Large intestine (tissue), 12 donors: ENCODE measurements at places on chromosomes 4 and X.

GRCh38 chr4:138680989-138681604, 334.5 kb upstream of the NOCT start:
- peak; percentile 50 for DNase-seq

DNA sequence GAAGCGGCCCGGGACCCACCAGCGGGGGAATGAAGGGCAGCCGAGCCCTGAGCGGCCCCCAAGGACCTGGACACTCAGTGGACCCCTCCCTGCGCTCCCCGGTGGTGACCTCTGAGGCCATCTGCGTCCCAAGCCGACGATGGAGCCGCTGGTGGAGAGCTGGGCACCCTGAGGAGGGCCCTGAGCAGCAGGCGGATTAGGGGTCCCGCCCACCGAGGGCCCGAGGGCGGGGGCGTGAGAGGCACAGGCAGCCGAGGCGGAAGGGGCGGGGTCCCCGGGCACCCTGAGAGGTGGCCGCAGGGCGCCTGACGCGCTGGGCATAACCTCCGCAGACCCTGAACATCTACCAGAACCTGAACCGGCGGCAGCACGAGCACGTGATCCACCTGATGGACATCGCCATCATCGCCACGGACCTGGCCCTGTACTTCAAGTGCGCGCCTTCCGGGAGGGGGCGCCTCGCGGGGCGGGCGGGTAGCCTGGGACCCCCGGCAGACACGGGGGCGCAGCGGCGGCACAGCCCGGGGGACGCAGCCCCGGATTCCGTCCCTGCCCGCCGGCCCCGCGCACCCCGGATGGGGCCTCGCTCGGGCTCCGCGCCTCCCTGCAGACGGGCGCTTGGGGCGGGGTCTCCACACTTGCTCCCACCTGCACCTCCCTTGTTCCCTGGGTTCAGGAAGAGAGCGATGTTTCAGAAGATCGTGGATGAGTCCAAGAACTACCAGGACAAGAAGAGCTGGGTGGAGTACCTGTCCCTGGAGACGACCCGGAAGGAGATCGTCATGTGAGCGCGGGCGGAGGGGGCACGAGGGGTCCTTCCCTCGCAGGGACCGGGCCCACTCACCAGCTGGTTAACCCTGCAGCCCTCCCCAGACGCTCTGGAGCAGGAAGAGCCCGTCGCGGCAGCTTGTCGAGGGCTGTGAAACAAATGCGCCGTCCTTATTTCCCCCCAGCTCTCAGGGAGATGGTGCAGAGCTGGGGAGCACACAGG, 10.3 kb downstream of the ATP5ME start:
- no peak for DNase-seq

- DNase-seq = no peak
Observed at GRCh38 chrX:152912106-152912505, 14.2 kb downstream of the ZNF185 start.

DNA sequence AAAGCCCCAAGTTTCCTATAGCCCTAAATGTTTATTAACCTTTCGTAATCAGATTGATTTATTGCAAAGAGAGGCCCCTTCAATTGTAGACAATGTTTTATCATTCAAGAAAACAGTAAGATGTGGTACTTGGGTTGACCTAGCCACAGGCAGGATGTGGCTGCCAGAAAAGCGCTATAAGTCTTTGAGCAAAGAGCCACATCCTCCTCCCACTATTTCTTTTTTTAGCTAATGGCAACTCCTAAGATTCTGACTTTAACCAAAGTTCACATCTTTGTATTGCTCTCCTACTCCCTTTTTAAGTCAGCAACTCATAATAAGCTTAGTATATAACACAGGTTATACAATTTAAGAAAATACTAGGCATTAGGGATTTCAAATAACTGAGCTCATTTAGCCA, 70.7 kb upstream of the PPP3CA start:
- DNase-seq = no peak

GRCh38 chr4:78299565-78299972, 242.4 kb downstream of the FRAS1 start:
- peak; percentile 53 for DNase-seq

DNA sequence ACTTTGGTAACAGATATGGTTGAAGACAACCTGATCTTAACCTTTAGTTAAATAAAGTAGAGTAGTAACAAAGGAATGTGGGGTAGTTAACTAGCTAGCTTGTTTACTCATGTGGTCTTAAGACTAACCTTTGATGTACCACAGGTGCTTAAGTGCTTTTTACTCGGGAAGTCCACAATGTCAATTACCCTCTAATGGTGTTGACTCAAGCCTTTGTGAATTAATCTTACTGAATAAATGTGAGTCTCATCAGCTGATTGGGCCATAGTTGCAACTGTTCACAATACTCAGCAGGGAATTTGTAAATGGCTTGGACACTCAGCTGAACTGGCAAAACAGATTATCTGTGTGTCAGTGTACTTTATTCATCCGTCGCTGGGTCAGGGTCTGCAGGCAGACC, 119.0 kb upstream of the UGT8 start:
- peak; percentile 32 for DNase-seq

GRCh38 chrX:101450961-101451360, 34.3 kb upstream of the ARMCX4 start:
- DNase-seq = peak; percentile 54

DNA sequence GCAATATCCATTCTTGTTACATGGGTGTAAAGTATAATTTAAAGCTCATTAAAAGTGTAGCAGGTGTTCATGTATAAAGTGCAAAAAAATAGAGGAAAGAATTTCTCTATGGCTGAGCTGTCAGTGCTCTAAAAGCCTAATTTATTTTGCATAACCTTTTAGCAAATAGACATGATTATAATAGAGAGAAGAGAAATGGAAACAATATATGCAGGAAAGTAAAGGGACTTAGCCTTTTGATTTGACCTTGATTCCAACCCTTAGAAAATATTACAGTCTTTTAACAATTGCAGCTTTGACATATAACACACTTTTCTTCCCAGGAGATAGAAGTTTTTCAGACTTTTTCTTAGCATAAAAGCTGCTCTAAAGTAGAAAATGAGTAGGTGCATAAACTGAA, 978.3 kb downstream of the PCDH18 start:
- DNase-seq = no peak

GRCh38 chrX:103404231-103405008, 28.1 kb downstream of the BEX3 start:
- peak; percentile 77 for DNase-seq

DNA sequence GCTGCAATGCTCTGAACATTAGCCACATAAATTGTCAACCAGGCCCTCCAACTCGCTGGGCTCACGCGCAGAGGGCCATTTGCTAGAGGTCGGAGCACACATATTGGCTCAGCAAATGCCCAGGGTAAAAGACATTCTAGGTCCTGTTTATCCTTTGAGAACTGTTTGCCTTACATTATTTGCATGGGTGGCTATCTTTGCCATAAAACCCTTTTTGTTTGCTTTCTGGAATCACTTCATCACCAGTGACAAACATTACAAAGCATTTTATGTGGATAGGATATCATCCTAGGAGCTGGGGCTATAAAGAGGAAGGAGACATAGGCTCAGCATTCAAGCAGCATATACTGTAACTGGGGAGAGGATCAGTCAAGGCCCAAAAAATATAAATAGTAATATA, 149.2 kb upstream of the RAI2 start:
- no peak for DNase-seq

DNA sequence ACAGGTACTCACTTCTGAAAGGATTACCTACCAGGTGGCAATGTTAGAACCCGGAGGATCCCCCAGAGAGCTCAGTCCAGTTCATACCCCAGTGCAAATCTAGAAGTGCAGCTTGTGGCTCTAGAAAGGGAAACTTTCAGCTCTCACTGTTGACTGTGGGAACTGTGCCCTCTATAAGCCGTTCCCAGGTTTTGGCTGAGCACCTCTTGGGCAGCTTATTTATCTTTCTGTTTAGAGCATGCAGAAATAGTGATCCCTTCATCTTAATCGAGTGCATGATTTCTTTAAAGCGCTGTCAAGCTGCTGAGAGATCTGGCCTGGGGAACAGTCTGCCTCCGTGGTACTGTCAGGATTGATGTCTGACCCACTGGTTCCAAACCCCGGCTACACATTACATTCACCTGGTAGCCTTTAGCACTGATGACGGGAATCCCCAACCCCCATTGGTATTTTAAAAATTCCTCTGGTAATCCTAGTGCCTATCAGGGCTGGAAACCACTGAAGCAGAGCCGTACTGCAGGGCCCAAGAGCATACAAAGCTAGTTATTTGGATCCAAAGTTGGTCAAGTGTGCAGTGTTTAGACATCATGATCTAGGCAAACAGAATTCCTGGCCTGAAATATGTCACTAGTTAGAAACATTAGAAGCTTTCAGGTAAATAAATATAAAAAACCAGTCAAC, 103.2 kb downstream of the KLHL8 start:
- DNase-seq = no peak

GRCh38 chr4:155952501-155952901, 1.2 kb downstream of the CTSO start:
- no peak for DNase-seq

DNA sequence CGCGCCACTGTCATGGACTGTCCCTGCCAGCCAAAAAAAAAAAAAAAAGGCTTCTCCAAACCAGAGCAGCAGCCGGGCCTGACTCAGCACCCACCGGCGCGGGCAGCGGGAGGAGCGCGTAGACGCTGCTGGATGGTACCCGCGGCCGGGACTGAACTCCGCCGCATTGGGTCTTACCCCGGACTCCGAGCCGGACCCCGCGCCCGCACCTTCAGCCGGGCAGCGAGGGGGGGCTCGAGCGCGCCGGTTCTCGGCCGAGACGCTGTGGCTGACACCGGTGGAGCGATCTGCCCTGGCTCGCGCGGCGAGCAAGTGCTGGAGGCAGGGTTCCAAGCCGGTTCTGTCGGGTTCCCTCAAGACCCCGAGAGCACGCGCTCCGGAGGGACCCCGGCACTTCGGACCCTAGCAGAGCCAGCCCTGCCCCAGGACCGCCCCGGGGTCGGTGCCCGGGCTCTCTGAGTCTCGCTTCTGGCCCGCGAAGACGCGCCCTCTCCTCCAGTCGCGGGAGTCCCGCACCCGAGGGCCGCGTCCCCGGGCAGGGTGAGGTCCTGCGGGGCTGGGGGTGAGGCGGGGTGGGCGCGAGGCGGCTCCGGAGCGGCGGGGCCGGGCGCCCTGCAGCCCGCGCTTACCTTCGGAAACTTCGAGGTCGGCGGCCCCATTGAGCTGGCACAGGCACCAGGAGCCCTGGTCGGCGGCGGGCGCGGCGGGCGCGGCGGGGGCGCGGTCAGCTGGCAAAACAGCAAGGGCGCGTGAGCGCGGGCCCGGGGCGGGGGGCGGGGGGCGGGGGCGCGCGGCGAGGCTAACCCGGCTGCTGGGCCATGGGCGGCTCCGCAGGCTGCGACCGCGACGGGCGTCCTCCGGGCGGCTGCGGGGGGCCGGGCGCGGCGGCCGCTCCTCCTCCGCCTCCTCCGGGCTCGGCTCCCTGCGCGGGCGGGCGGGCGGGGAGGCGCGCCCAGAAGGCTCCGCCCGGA, 11.8 kb upstream of the MAN2B2 start:
- DNase-seq = no peak

- DNase-seq = no peak
Observed at GRCh38 chrX:115583496-115584004, 22.6 kb downstream of the PLS3 start.

DNA sequence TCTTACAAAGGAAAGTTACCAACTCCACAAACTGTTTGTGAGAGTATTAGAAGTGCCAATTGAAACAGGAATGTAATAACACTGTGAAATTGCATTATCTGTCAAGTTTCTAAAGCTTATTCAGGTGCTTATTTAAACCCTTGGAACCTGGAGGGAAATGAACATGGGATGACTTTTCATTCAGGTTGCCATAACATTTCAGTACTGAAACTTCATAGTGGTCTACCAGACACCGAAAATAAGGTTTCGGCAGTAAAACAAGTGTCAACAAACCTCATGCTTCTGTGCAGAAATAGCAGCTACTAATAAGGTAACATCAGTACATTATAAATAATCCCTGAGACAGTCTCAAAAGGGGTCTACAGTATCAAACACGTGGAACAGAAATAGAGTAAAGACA, 890.7 kb upstream of the INTU start:
- DNase-seq = no peak

DNA sequence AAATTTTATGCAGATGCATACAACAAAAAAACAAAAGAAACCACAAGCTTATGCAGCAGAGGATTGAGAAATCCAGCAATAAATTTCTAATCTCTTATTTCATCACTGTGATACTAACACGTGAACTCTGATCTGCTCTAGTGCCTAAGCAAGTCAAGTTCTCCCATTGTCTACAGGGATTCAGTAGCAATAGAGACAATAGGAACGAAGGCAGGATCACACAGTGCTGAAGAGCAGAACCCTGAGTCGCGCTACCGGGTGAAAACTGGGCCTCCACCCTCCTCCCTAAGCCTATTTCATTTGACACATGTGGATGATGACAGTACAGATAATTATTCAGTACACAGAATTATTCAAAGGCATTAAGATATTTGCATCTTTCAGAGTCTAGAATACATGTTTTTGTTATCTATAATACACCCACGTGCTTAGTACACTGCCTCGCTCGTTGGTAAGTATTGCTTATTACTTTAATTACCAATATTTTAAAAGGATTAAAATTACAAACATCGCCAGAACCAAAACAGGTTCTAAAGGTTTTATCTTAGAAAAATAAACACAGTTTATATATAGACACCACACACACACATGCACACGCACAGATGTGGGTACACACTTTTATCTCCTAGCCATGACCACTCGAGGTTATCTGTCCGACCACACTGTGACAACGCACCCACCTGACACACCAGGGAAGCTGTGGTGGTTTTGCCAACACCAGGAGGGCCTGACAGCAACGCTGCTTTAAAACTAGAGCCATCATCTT, 60.1 kb downstream of the RFC1 start:
- no peak for DNase-seq

DNA sequence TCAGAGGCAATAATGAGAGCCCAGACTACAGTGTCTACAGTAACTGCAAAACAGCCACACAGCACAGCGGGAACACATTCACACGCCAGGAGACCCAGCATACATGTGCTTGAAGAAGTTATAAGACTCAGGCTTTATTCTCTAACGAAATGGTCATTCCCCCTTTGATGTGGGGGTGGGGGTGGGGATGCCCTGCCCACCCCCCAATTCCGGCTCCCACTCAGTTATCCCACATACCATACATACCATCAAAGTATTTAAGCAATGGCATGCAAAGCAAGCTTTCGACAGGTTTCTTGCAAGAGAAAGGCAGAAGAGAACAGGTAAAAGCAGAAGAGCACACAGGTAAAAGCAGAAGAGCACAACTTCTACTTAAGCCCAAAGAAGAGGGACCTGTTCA, 3.6 kb downstream of the MECP2 start:
- no peak for DNase-seq
